Myometrial cell (primary cell): ENCODE measurements at places on chromosomes 3 and 15. TPM values are rescaled to one million over a fixed set of nuclear protein-coding genes. Genes with fewer than 3 reads are reported as not detected.

The IFRD2 gene
- 80.1 and 95.3 TPM in 2 replicates for total RNA-seq

The LPP gene
- 26.2 and 56.0 TPM in 2 replicates for total RNA-seq

The GNAT1 gene
- not detected in 2 replicates for total RNA-seq

The GOLGA8S gene
- not detected in 2 replicates for total RNA-seq

The SH2D7 gene
- not detected in 2 replicates for total RNA-seq

The PIGZ gene
- 1.7 and 2.1 TPM in 2 replicates for total RNA-seq

The CCR9 gene
- not detected in 2 replicates for total RNA-seq
